ENCODE measurements at places on chromosomes 1 and 21.

- no peak for ATAC-seq
Observed at GRCh38 chr21:41973427-41973831, 19.6 kb upstream of the C2CD2 start.

DNA sequence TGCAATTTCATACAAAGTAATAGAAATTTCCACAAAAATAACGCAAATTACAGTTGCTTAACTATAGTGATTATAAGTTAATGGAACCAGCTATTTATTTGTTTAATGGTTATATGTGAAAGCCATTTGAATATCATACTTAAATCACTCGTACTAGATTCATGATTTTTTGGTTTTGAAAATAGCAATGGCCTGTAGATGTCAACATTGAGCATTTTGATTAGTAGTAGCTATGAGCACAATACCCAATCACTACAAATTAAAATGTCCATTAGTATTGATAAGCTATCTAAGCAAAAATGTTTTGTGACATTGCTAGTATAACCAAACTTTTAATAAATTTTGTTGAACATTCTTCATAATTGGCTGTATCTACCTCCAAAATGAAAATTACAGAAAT lies 10.0 kb downstream of the COL24A1 start:
- ATAC-seq: no peak

GRCh38 chr1:61583703-61584102 lies 141.2 kb downstream of the TM2D1 start:
- no peak for ATAC-seq

GRCh38 chr1:33119050-33119449 lies 38.1 kb downstream of the AZIN2 start:
- ATAC-seq: peak; percentile 41

GRCh38 chr1:108041360-108042142 lies 76.6 kb upstream of the VAV3 start:
- ATAC-seq: peak; percentile 64

- ATAC-seq: peak; percentile 43
Observed at GRCh38 chr1:193183019-193183627, 3.3 kb downstream of the B3GALT2 start.

DNA sequence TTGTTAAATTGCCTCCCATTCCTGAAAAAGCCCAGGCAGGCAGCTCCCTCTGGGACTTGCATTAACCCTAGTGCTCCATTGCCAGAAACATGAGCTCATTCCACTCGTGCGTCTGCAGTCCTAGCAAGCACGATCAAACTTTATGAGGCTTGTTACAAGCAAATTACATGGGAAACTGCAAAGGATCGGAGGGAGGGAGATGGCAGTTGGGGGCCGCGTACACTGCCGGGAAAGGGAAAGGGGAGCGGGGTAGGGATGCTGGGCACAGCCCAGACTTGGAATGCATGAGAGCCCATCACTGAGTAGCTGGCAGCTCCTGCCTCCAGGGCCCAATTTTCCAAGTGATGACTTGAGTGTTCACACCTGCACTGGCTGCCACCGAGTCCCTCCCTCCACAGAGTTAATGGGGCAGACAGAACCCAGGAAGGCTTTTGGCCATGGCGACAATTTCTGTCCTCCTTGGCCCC lies 169.9 kb downstream of the BRINP2 start:
- no peak for ATAC-seq

- ATAC-seq: peak; percentile 42
Observed at GRCh38 chr1:26537951-26538352, 8.4 kb downstream of the RPS6KA1 start.

DNA sequence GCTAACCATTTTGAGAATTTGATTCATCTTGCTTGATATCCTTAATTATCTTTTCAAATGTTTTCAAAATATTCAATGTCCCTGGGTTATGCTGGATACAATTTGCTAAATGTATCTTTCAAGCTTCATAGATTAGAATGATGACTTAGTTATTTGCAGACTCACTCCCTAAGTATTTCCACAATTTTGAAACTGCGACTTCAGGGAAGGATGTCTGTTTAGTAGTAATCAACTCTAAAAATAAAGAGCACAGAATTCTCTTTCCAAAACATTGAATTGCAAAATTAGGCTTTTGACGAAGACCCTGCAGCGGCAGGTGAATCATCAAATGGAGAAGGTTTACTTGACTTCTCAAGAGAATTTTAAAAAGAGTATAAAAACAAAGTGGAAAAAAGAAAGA lies 14.2 kb downstream of the RGS1 start:
- ATAC-seq: no peak

GRCh38 chr1:29704430-29704829 lies 468.1 kb downstream of the PTPRU start:
- ATAC-seq: no peak

DNA sequence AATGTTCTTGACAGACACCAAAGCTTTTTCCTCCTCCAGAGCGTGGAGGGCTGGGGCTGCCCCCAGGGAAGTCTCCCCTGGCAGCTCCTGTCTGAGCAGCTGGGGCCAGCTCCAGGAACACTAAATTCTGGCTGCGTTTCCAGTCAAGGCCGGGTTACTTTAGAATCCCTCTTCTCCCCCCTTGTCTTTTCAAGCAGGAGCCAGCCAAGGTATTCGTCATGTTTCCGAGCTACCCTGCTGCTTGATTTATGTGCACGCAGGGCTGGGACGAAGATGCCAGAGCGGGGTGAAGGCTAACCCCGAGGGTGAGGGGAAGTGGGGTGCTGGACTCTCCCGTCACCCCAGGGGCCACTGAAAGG lies 68.1 kb upstream of the ANGPTL1 start:
- no peak for ATAC-seq

GRCh38 chr1:114154146-114154962 lies 685 bp upstream of the SYT6 start:
- no peak for ATAC-seq
